ENCODE measurements at places on chromosomes 7 and 10.

GRCh38 chr10:3782451-3783315 is 2.3 kb downstream of the KLF6 start:
- peak; percentile 52 for DNase-seq

DNA sequence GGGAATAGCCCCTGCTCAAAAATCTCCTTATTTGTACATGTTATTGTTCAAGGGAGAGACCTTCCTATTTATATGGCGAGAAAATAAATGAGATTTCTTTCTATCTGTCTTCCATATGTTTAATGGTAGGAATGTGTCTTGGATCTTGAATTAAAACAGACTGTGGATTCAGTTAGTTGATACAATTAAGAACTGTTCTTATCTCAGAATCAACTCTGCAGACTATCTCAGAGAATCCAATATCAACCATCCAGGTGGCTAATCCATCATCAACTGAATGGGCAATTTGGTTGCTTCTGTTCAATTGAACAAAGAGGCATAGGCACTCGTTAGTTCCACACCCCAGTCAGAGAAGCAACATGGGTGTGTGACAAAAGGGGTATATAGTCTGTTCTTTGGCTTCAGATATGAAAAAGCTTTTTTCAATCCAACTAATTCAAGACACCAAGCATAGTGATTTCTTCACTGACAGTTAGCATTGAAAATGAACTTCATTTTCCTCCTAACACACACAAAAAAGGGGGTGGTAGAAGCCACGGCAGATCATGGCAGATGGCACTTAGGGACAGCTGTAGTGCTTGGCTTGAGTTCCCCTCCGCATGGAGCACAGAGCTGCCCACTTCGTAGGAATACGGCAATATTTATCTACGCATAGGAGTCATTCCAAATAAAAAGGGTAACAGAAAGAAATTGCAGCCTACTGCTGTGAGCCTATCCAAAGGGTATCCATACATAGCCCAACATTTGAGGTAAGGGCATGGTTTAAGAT is 135.9 kb downstream of the KIAA1217 start:
- no peak for DNase-seq

- no peak for DNase-seq
Observed at GRCh38 chr7:121011401-121011800, 22.9 kb downstream of the CPED1 start.

DNA sequence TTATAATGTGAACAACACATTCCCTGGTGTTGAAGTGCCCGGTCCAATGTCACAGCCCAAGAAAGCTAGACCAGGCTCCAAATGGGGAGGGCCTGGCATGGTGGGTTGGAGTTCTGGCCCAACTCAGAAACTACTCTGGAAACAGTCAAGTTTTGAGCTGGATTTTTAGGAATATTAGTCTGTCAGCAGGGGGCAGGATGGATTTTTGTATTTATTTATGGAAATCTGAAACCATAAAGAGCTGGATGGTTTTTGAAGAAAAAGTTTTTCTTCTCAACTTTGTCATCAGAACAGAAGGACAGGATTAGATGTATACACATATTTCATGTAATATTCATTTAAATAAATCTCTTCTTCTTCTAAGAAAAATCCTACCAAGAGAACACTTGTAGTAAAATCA is 97.5 kb downstream of the POU6F2 start:
- peak; percentile 29 for DNase-seq

- peak; percentile 73 for DNase-seq
Observed at GRCh38 chr10:105252911-105253310, 611.8 kb downstream of the SORCS3 start.

DNA sequence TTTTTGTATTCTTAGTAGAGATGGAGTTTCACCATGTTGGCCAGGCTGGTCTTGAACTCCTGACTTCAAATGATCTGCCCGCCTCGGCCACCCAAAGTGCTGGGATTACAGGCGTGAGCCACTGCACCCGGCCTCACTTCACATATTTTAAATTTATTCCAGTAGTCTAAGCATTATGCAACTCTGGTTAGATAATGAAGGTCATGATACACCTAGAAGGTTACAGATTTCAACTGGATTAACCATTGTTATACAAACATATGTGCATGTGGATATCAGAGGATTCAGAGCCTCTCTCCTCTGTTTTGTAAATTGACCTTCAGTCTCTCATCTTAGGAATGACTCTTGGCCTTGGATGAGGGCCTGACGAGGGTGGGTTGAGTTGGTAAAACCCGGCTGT is 146.3 kb downstream of the DPP6 start:
- no peak for DNase-seq

GRCh38 chr7:20200361-20200760 is 16.8 kb downstream of the MACC1 start:
- DNase-seq, result peak; percentile 31

DNA sequence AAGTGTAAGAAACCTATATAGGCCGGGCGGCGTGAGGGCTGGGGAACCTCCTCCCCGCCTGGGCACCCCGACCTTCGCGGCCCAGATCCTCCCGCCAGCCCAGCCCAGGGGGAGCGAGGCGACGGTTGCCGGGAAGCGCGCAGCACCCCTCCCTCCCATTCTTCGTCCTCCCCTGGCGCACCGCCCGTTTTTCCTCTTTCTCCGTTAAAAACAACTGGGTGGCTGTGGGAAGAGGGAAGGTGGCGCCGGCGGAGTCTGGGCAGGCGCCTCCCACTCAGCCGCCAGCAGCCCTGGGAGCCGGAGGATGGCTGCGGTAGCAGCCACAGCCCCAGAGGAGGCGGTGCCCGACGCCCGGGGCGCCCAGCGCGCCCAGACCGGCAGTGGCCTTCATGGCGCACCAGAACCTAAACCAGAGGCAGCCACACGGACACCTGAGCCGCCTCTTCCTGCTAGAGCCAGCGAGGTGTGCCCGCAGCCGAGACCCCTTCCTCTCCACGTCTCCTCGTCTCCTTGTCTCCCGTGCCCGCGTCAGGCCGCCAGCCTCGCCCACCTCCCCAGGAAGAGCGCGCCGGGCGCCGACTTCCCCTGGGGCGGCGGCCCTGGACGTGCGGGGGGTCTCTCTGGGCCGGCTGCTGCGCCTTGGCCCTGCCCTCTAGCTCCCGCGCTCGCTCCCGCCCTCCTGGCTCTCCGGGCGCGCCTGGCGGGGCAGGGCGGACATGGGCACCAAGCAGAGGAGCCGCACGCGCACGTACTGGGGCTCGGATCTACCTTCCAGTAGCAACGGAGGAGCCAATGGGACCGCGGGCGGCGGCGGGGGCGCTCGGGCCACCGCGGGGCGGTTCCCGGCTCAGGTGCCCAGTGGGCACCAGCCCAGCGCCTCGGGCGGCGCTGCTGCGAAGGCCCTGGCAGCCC is 32.8 kb upstream of the SFTPD start:
- DNase-seq, result peak; percentile 81

DNA sequence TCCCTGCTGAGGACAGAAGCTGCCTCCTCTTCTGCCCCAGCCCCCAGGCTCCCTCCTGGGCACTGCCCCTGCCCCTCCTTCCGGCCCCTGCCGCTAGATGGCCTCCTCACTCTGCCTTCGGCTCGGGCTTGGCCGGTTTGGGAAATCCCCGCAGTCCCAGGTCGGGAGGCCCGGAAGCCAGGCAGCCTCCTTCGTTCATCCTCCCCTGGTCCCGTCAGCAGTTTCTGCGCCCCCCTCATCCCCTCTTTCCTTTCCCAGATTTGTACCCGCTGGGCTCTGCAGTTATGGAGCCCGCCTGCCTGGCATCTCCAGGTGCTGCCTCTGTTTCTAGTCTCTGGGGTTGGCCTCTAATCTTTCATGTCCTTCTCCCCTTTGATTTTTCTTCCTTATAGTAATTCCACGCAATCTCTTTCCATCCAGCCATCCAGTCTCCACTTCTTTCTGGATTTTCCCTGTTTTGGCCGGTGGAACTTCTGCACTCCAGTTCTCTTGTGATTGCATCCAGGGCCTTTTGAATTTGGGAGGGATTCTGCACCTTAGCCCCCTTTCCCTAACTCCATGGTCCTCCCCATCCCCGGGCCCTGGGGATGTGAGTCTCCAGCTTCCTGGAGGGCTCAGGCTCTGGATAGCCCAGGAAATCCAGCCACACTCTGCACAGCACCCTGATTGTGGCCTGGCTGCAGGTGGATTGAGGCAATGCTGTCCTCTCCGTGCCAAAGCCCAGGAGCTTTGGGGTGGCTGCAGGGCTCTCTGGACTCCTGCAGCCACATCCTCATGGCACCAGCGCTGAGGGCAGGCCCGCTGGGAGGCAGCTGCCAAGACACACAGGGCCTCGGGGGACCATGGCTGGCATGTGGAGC is 3.3 kb upstream of the SHH start:
- peak; percentile 31 for DNase-seq

DNA sequence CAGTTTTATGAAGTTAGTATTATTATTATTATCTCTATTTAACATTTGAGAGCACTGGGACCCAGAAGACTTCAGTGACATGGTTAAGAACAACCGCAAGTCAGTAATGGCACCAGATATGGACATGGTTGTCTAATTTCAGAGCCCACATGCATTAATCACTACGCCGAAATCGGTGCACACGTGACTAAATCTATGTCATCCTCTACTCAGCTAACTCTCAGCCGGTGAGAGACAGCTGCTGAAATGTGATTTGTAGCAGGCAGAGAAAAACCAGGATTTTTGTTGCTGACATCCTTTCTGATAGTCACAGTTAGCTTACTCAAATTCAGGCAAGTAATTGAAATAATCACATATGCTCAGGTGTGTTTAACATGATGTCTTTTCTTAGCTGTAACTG is 127.7 kb downstream of the SPAG6 start:
- DNase-seq, result no peak

GRCh38 chr7:127347567-127348246 is 44.8 kb downstream of the ZNF800 start:
- DNase-seq, result peak; percentile 91

DNA sequence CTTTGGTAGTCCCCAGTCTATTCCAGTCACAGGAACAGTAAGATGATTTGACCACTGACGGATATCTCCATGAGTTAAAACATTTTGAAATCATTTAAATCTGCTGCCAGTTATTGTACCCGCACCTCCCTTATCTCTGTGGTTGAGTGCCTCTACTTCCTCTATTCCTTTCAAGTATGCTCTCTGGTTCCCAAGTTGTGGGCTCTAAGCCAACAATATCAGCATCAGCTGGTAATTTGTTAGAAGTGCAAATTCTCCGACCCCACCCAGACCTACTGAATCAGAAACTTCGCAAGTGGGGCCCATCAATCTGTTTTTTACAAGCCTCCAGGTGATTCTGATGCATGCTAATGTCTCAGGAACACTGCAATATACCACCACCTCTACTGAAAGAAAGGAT is 235.5 kb downstream of the CCSER2 start:
- DNase-seq, result no peak

DNA sequence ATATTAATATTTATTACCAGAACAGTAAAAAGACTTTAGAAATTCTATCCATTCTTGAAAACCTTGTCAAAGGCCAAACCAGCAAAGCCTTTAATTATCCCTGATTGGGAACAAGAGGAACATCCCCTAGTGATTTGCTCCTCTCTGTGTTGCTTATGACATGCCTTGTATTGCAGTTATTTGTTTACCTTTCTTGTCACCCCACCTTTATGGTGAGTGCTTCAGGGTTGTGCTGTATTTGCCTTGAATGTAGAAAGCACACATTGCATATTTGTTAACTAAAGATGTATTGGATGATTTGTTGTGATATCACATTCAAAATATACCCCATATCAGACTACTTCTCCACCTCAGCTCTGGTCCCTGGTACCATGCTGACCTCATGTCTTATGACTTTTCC is 23.5 kb upstream of the TECTB start:
- DNase-seq, result no peak

DNA sequence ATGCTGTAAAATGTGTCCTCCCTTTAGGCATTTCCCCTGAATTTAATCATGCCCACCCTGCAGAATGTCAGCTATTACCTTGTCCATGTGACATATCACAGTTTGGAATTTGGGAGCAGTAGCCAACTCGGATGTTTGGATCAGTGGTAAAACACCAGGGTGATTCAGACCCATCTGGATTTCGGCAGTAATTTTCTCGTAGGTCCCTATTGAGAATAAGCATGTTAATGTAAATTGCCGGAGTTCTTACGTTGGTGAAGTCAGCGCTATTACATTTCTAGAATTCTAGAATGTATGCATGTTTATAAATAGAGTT is 44.1 kb downstream of the HGF start:
- no peak for DNase-seq

DNA sequence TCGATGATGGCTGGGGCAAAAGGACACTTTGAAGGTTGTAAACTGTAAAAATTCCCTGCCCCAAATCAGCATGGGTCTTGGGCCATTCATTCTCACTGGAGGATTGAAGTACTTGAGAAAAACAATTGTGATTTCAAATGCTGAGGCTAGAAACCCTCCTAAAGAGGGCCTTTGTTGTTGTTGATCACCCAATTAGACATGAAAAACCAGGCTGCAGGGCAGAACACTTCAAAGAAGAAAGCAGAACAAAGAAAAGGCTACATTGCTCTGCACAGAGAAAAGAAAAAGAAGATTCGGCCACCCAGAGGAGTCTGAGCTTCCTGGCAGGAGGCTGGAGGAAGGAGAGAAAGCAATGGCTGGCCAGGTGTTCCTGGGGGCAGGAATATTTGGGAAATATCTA is 143.1 kb downstream of the NPY start:
- DNase-seq, result no peak

DNA sequence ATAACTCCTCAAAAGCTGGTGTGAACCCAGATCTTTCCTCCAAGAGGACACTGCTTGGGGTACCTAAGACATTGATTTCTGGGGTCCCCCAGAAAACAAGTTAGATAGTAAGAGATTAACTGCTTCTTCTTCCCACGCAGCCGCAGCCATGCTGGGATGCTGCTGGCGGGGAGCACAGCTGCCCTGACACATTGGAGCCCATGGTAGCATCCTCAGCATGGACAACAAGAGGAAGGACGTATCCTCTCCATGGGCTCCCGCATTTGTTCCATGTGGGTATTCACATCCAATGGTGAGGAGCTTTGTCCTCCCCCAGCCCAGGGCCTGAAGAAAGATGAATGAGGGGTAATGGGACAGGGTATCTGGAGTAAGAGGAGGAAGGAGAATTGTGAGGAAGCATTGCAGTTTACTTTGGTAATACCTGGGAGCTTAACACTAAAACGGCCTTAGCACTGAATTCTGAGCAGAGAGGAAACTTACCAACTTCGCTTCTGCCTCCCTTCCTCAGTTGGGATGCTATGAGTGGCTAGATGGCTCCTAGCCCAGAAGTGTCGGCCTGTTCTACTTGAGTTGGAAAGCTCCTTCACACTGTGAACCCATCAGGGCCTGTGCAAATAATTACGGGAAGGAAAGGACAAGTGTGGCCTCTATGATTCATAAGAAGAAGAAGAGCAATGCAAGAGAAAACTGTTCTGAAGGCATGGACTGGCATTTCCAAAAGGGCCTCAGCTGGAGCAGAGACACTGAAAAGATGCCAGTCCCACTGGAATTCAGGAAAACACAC is 43.9 kb downstream of the C10orf120 start:
- no peak for DNase-seq

GRCh38 chr10:63713191-63714144 is 192.3 kb downstream of the REEP3 start:
- peak; percentile 96 for DNase-seq

GRCh38 chr7:28355635-28356319 is 56.5 kb upstream of the CREB5 start:
- peak; percentile 99 for DNase-seq

GRCh38 chr10:28139138-28139537 is 140.3 kb upstream of the ODAD2 start:
- no peak for DNase-seq
